SJSA1 (cell line): ENCODE measurements at places on chromosomes 4 and X. TPM values are rescaled to one million over a fixed set of nuclear protein-coding genes. Genes with fewer than 3 reads are reported as not detected.

CABS1 gene
- not detected in 2 replicates for total RNA-seq

PAGE2 gene
- not detected in 2 replicates for total RNA-seq

DNA sequence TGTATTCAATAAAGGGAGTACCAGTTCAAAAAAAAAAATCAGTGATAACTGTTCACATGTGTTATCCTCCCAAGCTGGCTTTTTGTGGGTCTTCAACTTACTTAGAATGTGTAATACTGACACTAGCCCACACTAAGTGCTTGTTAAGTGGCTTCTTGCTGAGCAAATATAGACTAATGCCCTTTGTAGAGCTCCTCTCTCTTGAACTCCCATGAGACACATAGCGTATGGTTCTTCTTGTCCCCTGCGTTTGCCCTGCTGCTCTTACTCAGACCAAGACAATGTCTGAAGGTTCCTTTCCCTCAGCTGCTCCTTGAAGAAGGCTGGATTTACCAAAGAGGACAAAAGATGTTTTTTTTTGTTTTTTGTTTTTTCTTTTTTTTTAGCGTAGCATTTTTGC lies 110.9 kb downstream of the FRAS1 start:
- no peaks in the 10 kb centered on the region for H3K36me3 ChIP-seq
- H3K27ac ChIP-seq, result no peak overlapping the region
- H3K27me3 ChIP-seq, result no peaks in the 10 kb centered on the region
- H3K4me3 ChIP-seq, result no peak overlapping the region
- no peak for DNase-seq

DNA sequence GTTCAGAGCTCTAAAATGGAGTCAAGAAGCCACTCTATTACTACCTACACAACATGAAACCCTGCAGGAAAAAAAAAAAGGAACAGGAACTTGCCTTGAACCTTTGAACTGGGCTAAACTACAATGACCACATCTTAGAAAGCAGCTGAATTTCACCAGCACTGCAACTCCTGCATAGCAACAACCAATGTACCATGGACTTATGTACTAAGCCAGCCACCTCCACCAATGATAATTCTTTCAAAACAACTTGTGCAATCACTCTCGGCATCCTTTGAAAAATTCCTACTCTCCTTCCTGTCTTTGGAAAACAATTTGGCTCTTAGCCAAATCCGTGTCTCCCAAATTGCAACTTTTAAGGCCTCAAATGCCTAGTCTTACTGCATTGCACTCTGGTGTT lies 26.8 kb upstream of the FMR1 start:
- DNase-seq, result no peak
- no peaks in the 10 kb centered on the region for H3K36me3 ChIP-seq
- H3K27me3 ChIP-seq, result no peaks in the 10 kb centered on the region

DNA sequence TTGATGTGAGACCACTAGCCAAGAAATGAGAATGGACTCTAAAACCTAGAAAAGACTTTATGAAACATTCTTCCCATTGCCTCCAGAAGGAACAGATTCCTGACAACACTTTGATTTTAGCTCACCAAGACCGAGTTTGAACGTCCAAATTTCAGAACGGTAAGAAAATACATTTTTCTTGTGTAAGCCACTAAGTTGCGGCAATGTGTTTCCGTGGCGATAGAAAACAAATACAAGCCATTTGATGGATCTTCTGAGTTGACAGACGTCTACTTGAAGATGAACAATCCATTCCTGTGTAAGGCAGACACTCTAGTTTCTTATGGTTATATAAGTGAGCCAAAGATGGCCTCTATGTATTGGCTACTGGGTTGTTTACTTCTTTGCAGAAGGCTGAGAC lies 52.5 kb downstream of the HS3ST1 start:
- no peaks in the 10 kb centered on the region for H3K4me1 ChIP-seq
- H3K4me3 ChIP-seq, result no peak overlapping the region
- H3K27me3 ChIP-seq, result no peaks in the 10 kb centered on the region
- DNase-seq, result no peak

DNA sequence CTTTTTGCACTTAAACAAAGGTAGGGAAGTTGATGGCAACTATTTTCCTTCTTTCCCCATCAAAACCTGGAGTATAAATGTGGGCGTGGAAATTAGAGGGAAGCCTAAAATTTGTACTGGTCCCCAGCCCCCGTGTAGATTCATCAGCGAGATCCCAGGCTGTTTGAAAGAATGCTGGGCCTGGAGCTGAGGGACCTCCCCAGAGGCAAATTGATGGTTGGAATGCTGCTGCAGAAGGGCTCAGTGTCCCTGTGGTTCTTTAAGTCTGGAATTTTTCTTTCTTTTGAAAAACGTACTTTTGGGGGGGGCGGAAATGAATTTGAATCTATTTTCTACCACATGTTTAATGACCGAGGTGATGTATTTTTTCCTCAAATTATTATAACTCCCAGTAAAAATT lies 197.2 kb downstream of the CBR4 start:
- no peak overlapping the region for H3K4me3 ChIP-seq
- peak overlapping the region; percentile 67 for H3K27ac ChIP-seq
- no peaks in the 10 kb centered on the region for H3K27me3 ChIP-seq
- DNase-seq, result peak; percentile 70
- no peaks in the 10 kb centered on the region for H3K36me3 ChIP-seq

GBA3 gene
- total RNA-seq, result not detected in 2 replicates

- no peaks in the 10 kb centered on the region for H3K27me3 ChIP-seq
- no peak overlapping the region for H3K27ac ChIP-seq
- no peak overlapping the region for H3K4me3 ChIP-seq
- H3K4me1 ChIP-seq, result peaks cover 10% of the 10 kb centered on the region
- DNase-seq, result no peak
- H3K36me3 ChIP-seq, result no peaks in the 10 kb centered on the region
Measured at GRCh38 chr4:38311495-38312126, 351.4 kb downstream of the PTTG2 start.

- no peak overlapping the region for H3K27ac ChIP-seq
- H3K36me3 ChIP-seq, result no peaks in the 10 kb centered on the region
- no peaks in the 10 kb centered on the region; the same call in 1 of the 2 replicates for H3K4me1 ChIP-seq
Measured at GRCh38 chr4:5631352-5632065, 76.8 kb downstream of the EVC2 start.

PDGFRA gene
- 18.0 and 26.2 TPM in 2 replicates for total RNA-seq

- H3K27me3 ChIP-seq, result no peaks in the 10 kb centered on the region
- no peaks in the 10 kb centered on the region for H3K36me3 ChIP-seq
- no peak overlapping the region for H3K4me3 ChIP-seq
- DNase-seq, result no peak
Measured at GRCh38 chrX:38192007-38192810, 28.5 kb downstream of the SRPX start.

GRCh38 chr4:147096667-147097604 lies 151.3 kb upstream of the TTC29 start:
- no peaks in the 10 kb centered on the region for H3K27me3 ChIP-seq
- no peak overlapping the region for H3K4me3 ChIP-seq

PDCL2 gene
- not detected in 2 replicates for total RNA-seq

DNA sequence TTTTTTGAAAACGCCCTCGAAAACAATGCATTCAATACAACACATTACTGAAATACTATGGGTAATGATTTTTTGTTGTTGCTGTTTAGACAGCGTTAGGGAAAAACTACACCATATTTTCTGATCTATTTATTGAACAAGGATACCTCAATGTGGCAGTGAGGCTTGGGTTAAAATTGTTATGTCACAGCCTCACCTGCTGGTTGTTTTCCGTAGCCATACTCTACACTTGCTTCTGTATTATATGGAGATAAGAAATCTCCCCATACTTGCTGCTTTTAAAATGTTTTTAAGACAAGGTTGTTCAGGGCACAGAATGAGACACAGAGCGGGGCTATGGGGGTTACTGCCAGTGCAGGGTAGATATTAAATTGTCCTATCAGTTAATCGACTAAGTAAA lies 221.6 kb upstream of the FTHL17 start:
- no peaks in the 10 kb centered on the region for H3K4me1 ChIP-seq
- no peak overlapping the region for H3K27ac ChIP-seq

DNA sequence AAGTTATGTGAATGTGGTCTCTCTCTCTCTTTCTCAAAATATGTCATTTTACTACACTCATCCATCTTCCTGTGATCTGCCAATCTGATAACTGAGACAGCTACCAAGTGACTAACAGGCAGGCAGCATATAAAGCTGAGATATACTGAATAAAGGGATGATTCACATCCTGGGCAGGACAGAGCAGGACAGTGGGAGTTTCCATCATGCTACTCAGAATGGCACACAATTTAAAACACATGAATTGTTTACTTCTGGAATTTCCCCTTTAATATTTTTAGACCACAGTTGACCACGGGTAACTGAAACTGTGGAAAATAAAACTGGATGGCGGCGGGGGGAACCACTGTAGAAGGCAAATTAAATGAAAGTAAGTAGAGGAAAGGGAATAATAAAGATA lies 58.6 kb upstream of the DCTD start:
- peak overlapping the region; percentile 97 for H3K27ac ChIP-seq
- peaks cover 56% of the 10 kb centered on the region for H3K4me1 ChIP-seq
- DNase-seq, result peak; percentile 86
- no peaks in the 10 kb centered on the region; the same call in 1 of the 2 replicates for H3K36me3 ChIP-seq
- H3K27me3 ChIP-seq, result no peaks in the 10 kb centered on the region
- no peak overlapping the region for H3K4me3 ChIP-seq

ARMCX2 gene
- total RNA-seq, result 3.4 and 6.9 TPM in 2 replicates

- no peaks in the 10 kb centered on the region for H3K27me3 ChIP-seq
- DNase-seq, result no peak
- H3K36me3 ChIP-seq, result no peaks in the 10 kb centered on the region
Measured at GRCh38 chr4:181078196-181078595, 1165.0 kb upstream of the TENM3 start.

DNA sequence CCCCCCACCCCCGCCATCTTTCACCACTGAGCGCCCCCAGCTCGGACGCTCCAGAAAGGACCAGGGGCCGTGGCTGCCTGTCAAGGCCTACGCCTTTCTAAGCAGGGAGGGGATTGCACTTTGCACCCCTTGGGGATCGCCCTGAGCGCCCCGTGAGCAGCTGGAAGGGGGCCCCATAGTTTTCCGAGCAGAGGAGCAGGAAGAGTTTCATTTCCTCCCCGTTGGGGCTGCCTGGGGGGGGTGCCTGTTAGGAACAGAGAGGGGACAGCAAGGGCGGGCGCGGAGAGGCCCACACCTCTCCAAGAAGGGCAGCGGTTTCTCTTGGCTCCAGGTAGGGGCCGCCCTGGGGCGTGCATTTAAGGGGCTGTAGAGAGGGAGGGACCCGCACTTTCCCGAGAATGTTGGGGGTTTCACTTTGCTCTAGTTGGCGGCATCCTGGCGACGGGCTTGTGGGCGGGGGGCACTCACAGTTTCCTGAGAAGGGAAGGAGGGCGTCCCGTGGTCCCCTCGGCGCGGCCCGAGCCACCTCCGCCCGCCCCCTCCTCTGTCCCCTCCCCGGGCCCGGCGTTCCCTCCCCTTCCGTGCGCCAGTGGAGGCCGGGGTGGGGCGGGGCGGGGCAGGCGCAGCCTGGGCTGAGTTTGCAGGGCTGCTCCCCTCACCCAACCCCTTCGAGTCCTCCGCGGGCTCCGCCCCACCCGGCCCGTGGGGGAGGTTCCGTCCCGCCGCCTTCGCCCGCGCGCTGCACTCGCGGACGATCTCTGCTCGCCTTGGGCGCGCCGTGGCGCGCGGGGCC lies 82.3 kb upstream of the CD99 start:
- H3K4me1 ChIP-seq, result peaks cover 7% of the 10 kb centered on the region; the same call in 1 of the 2 replicates
- peak; percentile 86 for DNase-seq
- H3K27me3 ChIP-seq, result no peaks in the 10 kb centered on the region
- peak overlapping the region; percentile 61 for H3K4me3 ChIP-seq
- peak overlapping the region; percentile 28; the same call in 1 of the 2 replicates for H3K27ac ChIP-seq

GRCh38 chr4:118762155-118762554 lies 73.8 kb downstream of the SEC24D start:
- peaks cover 79% of the 10 kb centered on the region for H3K36me3 ChIP-seq
- no peak for DNase-seq
- H3K4me1 ChIP-seq, result peaks cover 24% of the 10 kb centered on the region
- H3K27me3 ChIP-seq, result no peaks in the 10 kb centered on the region
- H3K4me3 ChIP-seq, result no peak overlapping the region

FAM47A gene
- total RNA-seq, result not detected in 2 replicates

TCEAL5 gene
- not detected in 2 replicates for total RNA-seq

DNA sequence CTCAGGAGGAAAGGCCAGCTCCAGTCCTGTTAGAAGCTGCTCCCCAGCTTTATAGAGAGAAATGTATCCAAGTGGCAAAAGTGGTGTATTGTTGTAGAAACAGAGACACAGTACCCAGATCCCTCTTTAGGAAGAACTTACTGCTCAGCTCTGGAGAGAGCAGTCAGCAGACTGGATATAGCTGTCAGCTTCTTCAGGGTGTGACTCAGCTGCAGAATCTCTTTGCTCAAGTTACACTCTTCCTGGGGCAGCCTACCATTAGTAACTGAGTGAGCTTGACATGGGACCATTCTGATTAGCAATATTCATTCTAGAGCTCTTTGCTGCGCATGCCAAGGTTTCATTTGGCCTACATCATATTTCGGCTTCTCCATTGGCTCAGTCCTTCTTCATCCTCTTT lies 40.5 kb downstream of the ATP1B4 start:
- DNase-seq, result no peak
- no peaks in the 10 kb centered on the region for H3K27me3 ChIP-seq
- H3K27ac ChIP-seq, result no peak overlapping the region
- no peaks in the 10 kb centered on the region for H3K4me1 ChIP-seq
- H3K4me3 ChIP-seq, result no peak overlapping the region

ARHGAP24 gene
- 3.4 and 5.4 TPM in 2 replicates for total RNA-seq

IL2RG gene
- total RNA-seq, result not detected in 2 replicates

DNA sequence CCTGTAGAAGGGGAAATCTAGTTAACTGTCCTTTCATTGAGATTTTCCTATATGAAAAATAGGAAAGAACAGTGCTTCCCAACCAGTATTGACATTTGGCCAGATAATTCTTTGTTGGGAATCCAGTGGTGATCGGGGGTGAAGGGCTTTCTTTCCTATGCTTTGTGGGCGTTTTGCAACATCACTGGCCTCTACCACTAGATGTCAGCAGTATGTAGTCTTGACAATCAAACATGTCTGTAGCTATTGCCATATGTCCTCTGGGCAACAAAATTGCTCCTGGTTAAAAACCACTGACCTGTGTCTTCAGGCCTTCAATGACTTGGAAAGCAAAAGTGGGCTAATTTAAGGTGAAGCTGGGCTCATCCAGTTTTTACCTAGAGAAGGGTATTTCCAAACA lies 658.5 kb downstream of the DACH2 start:
- H3K4me3 ChIP-seq, result no peak overlapping the region
- DNase-seq, result no peak

DNA sequence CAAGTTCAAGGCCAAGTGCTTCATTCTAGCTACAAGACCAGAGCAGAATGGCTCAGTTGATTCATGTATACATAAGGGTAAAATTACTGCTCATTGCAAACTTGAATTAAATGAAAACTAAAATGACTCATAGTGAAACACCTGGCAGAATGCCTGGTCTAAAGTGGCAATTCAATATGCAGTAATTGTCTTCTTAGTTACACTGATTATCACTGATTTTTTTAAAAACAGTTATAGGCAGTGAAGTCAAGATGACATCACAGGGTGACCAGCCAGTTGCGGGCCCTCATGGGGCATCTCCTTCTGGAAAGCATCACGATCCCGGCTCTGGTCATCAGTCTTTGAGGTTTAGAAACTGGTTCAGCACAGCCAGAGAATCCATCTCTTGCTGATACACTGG lies 154.2 kb downstream of the RAB28 start:
- no peaks in the 10 kb centered on the region for H3K27me3 ChIP-seq
- no peak overlapping the region for H3K27ac ChIP-seq
- H3K36me3 ChIP-seq, result no peaks in the 10 kb centered on the region
- no peak overlapping the region for H3K4me3 ChIP-seq
- DNase-seq, result no peak
- no peaks in the 10 kb centered on the region for H3K4me1 ChIP-seq
